ENCODE measurements at places on chromosomes 7 and 10. TPM values are rescaled to one million over a fixed set of nuclear protein-coding genes. Genes with fewer than 3 reads are reported as not detected.

DNA sequence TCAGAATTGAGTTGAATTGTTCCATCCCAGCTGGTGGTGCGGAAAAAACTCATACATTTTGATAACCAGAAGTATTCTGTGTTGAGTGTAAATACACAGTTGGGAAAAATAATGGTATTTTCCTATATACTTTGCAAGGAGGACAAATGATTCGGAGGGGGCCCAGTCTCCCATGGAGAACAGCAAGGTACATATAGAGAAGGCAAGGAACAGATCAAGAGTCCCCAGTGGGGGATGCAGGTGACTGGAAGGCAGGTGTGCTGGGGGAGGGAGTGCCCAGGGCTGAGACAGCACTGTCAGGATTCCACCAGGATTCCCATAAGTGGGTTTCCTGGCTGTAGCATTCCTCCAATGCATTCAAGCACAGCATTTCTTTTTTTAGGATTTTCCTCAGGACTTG is 10.8 kb upstream of the ADCY1 start:
- H3K4me3 ChIP-seq: no peak overlapping the region
- no peaks in the 10 kb centered on the region for H3K4me1 ChIP-seq
- H3K36me3 ChIP-seq: no peaks in the 10 kb centered on the region
- H3K27ac ChIP-seq: no peak overlapping the region
- no peaks in the 10 kb centered on the region for H3K27me3 ChIP-seq

GRCh38 chr7:79282882-79283602 is 170.4 kb downstream of the MAGI2 start:
- no peaks in the 10 kb centered on the region for H3K36me3 ChIP-seq
- no peak overlapping the region for H3K4me3 ChIP-seq
- H3K27ac ChIP-seq: no peak overlapping the region
- no peaks in the 10 kb centered on the region for H3K4me1 ChIP-seq
- peaks cover 3% of the 10 kb centered on the region for H3K27me3 ChIP-seq
- DNase-seq: no peak

Gene MARVELD1
- 2.2 TPM for total RNA-seq

DNA sequence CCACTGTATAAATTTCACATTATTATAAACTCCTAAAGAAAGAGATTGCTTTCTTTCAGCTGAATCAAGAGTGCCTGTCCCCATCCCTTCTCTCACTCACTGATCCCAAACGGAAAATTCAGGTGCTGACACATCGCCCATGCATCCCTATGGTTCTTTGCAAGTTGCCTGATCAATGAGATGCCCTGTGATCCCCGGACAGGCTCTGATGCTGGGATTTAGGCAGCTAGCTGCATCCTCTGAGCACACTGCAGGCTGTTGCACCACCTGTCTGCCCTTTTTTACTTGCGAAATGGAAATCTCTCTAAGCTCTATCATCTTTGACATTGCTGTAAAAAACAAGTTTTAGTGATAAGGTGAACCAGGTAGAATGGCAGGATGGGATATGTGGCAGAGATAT is 456.5 kb downstream of the GATA3 start:
- no peaks in the 10 kb centered on the region for H3K36me3 ChIP-seq
- H3K27ac ChIP-seq: no peak overlapping the region
- H3K4me1 ChIP-seq: no peaks in the 10 kb centered on the region

- H3K4me1 ChIP-seq: no peaks in the 10 kb centered on the region
- no peak for DNase-seq
- H3K27ac ChIP-seq: no peak overlapping the region
- H3K27me3 ChIP-seq: peaks cover 2% of the 10 kb centered on the region
- H3K4me3 ChIP-seq: no peak overlapping the region
- no peaks in the 10 kb centered on the region for H3K36me3 ChIP-seq
Measured at GRCh38 chr7:112594397-112594796, 113.6 kb downstream of the LSMEM1 start.

GRCh38 chr7:146175716-146176115 is 59.1 kb downstream of the CNTNAP2 start:
- no peak overlapping the region for H3K4me3 ChIP-seq
- no peaks in the 10 kb centered on the region for H3K4me1 ChIP-seq
- no peak overlapping the region for H3K27ac ChIP-seq
- H3K36me3 ChIP-seq: no peaks in the 10 kb centered on the region
- no peak for DNase-seq

- H3K4me1 ChIP-seq: no peaks in the 10 kb centered on the region
- no peak overlapping the region for H3K4me3 ChIP-seq
- H3K27me3 ChIP-seq: peaks cover 24% of the 10 kb centered on the region
- no peak overlapping the region for H3K27ac ChIP-seq
- DNase-seq: peak; percentile 76
Measured at GRCh38 chr10:98045785-98046389, 15.5 kb upstream of the CRTAC1 start.

Gene AGAP5
- 10.0 TPM for total RNA-seq

GRCh38 chr7:128796327-128796726 is 4.6 kb downstream of the CCDC136 start:
- no peak overlapping the region for H3K4me3 ChIP-seq
- H3K4me1 ChIP-seq: peaks cover 12% of the 10 kb centered on the region
- DNase-seq: no peak
- no peak overlapping the region for H3K27ac ChIP-seq

All from activated CD8-positive, alpha-beta T cell treated with anti-CD3 and anti-CD28 coated beads, Interleukin-2, amount 10 ng/mL, durations not matched to agents 7 days and 5 days (primary cell).